ENCODE measurements at places on chromosomes 2 and 18. TPM values are rescaled to one million over a fixed set of nuclear protein-coding genes. Genes with fewer than 3 reads are reported as not detected.

Gene SNTG2
- total RNA-seq, result not detected

Gene KHK
- 12.4 TPM for total RNA-seq

Gene LHCGR
- not detected for total RNA-seq

Gene DCAF17
- total RNA-seq, result 9.6 TPM

Gene SGO2
- total RNA-seq, result 11.9 TPM

Gene HRH4
- total RNA-seq, result not detected

Gene KCNG2
- not detected for total RNA-seq

Gene ARID5A
- total RNA-seq, result 11.8 TPM

Gene HOXD9
- 0.98 TPM for total RNA-seq

Gene VWC2L
- total RNA-seq, result not detected

Gene SAP130
- 11.2 TPM for total RNA-seq

Gene TFCP2L1
- 0.74 TPM for total RNA-seq

Gene LGALSL
- total RNA-seq, result 11.2 TPM

Gene ABCG5
- not detected for total RNA-seq
